ENCODE measurements at places on chromosomes 6 and 20. TPM values are rescaled to one million over a fixed set of nuclear protein-coding genes. Genes with fewer than 3 reads are reported as not detected.

Gene SLC22A2
- not detected for total RNA-seq

Gene ESR1
- 1.6 TPM for total RNA-seq

Gene LRRC1
- total RNA-seq: 0.87 TPM

Gene HLA-G
- 6.9 TPM for total RNA-seq

Gene TRIM31
- total RNA-seq: not detected

Gene TCEA2
- 18.2 TPM for total RNA-seq

Gene SLC35D3
- total RNA-seq: not detected

Gene SLC17A2
- not detected for total RNA-seq

Gene PSORS1C1
- total RNA-seq: not detected

Gene NKX2-4
- not detected for total RNA-seq

Gene ZNF133
- 2.7 TPM for total RNA-seq

Gene SIRPG
- total RNA-seq: 17.6 TPM

Gene VIP
- total RNA-seq: not detected

Gene SYNDIG1
- total RNA-seq: not detected

Gene KCNQ5
- 3.5 TPM for total RNA-seq

Gene SMPDL3A
- total RNA-seq: not detected

Gene ARFGEF3
- total RNA-seq: not detected

Gene ALDH8A1
- 2.4 TPM for total RNA-seq

Gene GSTA3
- total RNA-seq: not detected

Gene POU3F2
- total RNA-seq: not detected

Gene NT5E
- total RNA-seq: 13.0 TPM

Gene DDAH2
- total RNA-seq: 2.1 TPM

Gene OR2H2
- total RNA-seq: not detected

Gene THBD
- total RNA-seq: 0.14 TPM

Gene POPDC3
- total RNA-seq: not detected

Gene SLA2
- total RNA-seq: 60.3 TPM

Gene ZSCAN12
- 3.0 TPM for total RNA-seq

Gene PFDN6
- 11.2 TPM for total RNA-seq

Gene CD83
- 60.4 TPM for total RNA-seq

Gene ASIP
- not detected for total RNA-seq

Gene ATF6B
- total RNA-seq: 69.3 TPM

Gene RSPH4A
- total RNA-seq: 0.97 TPM

Gene REV3L
- total RNA-seq: 18.1 TPM

Gene ZNF831
- 16.3 TPM for total RNA-seq

Gene C6orf15
- total RNA-seq: not detected

Gene STMND1
- total RNA-seq: not detected

Gene AHCY
- total RNA-seq: 17.8 TPM
